ENCODE measurements at places on chromosomes 3 and 15.

GRCh38 chr15:72796515-72797337 is 13.2 kb upstream of the ADPGK start:
- peak; percentile 85 for DNase-seq

- DNase-seq = peak; percentile 57
These were observed 141.9 kb upstream of the C2CD4B start for GRCh38 chr15:62306851-62307504.

DNA sequence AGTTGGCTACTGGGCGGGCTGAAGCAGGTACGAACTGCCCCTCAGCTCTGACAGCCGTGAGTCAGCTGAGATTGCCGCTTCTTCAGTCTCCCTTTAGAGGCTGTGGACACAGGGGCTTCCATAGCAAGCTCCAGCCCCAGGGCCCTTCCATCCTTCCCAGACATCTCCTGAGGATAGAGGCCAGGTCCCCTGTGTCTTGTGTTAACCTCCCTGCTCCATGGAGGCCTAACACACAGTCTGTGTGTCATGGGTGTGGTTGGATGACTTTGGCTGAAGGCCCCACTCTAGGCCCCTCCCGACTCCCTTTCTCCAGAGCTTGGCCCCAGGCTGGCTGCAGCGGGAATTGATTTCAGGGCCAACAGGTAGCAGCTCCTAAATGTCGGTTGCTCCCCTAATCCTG is 116.1 kb upstream of the TLE3 start:
- DNase-seq = no peak

GRCh38 chr15:79007066-79007465 is 62.2 kb upstream of the CTSH start:
- DNase-seq = peak; percentile 37

- no peak for DNase-seq
These were observed 74.7 kb downstream of the ZNF148 start for GRCh38 chr3:125300416-125300815.

DNA sequence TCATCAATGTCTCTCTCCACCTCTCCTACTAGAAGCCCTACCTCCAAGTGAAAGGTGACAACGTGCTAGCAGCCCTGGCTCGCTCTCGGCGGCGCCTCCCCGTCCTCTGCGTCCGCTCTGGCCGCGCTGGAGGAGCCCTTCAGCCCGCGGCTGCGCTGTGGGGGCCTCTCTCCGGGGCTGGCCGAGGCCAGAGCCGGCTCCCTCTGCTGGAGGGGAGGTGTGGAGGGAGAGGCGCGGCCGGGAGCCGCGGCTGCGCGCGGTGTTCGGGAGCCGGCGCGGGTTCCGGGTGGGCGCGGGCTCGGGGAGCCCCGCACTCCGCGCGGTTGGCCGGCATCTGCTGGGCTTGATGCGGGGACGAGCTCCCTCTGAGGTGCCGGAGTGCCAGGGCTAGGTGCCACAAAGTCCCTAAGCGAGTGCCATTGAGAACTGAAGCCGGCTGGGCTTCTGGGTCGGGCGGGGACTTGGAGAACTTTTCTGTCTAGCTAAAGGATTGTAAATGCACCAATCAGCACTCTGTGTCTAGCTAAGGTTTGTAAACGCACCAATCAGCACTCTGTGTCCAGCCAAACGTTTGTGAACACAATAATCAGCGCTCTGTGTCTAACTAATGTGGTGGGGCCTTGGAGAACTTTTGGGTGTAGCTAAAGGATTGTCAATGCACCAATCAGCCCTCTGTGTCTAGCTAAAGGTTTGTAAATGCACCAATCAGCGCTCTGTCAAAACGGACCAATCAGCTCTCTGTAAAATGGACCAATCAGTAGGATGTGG is 84.8 kb upstream of the ARRDC4 start:
- no peak for DNase-seq

GRCh38 chr3:178705925-178706324 is 169.7 kb downstream of the KCNMB2 start:
- DNase-seq = no peak

- no peak for DNase-seq
These were observed 52.2 kb upstream of the PCSK6 start for GRCh38 chr15:101541501-101542292.

DNA sequence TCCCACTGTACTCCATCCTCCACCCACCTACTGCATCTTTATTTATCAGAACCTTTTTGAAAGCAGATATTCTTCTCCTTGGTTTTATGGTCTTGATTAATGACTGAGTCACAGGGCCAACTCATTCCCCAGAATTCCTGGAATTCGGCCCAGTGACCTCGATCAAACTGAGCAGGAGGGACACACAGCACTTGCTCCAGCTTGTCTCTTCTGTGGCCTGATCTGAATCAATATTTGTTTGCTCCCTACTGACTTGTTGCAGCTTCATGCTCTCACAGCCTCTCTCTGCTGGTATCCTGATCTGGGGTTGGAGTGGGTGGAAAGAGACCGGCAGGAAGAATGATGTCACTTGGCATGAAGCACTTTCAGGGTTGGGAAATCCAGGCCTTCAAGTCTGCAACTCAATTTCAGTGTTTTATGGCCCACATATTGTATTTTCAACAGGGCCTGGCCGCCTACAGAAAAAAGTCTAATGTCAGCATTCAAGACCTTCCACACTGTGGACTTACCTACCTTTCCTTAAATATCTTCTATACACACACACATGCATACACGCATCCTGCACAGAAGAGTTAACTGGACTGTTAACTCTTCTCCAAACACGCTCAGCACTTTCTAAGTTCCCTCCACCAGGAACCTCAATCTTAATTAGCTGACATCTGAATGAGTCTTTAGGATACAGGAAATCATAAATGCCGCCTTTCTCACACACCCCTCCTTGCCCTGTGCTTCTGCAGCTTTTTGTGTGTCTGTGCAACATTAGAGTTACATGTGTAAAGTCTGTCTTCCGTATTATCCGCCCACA is 4.6 kb downstream of the ANXA2 start:
- no peak for DNase-seq

- DNase-seq = no peak
These were observed 109.2 kb upstream of the STT3B start for GRCh38 chr3:31423482-31423881.

DNA sequence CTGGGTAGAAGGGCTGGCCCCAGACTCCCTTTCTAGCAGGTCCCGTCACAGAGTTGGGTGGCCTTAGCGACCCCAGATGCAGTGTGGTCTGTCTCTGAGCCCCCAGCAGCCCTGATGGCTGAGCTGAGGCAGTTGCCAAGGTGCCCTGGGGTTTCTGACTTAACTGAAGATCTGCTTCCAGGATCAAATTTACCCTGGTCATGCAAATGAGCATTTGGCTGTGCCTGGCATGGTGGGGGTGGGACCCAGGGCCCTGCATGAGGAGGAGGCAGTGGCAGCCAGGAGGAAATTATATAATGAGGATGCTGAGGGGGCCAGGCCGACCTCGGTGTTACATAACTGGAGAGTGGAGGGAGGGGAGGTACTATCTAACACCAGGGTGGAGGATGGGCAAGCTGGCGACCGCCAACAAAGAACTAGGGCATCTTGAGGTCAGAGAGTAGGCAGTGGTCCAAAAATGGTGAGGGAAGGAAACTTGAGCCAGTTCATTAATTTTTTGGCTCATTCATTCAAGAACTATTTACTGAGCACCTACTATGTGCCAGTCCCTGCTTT is 16.4 kb downstream of the PLEKHO2 start:
- no peak for DNase-seq
